NCI-H187 treated with DMSO at 0.1 percent for 48 hours (cell line): ENCODE measurements at places on chromosomes 11 and 22.

DNA sequence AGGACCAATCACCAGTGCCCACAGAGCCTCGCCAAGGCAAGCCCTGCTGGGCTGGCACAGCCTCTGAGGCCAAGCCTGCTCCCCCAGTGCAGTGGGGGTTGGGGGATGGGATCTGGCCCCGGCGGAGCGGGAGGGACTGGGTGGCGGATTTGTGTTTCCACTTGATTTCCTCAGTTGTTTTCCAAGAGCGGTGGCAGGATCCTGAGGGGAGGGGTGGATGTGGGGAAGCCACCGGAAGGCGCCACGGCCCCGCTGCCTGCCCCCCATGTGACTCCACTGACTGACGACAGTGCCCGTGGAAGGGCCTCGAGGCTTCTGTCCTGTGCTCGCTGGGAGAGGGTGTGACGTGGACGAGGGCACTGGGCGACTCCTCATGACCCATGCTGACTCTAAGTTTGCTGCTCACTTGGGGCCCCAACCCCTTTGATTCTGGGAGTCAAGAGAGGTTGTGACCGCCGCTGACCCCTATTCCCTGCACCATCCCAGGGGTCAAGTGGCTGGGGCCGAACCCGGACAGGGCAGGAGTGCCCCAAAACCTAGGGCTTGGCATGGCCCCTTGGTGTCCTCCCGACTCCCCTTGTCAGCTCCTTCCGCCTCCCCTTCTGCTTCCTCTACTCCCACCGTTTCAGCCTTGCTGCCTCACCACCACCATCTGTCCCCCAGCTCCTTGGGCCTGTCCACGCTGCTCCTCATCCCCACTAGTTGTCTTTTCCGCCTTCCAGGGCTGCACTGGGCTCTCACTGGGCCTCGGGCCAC is 23.5 kb upstream of the PICK1 start:
- DNase-seq, result no peak

DNA sequence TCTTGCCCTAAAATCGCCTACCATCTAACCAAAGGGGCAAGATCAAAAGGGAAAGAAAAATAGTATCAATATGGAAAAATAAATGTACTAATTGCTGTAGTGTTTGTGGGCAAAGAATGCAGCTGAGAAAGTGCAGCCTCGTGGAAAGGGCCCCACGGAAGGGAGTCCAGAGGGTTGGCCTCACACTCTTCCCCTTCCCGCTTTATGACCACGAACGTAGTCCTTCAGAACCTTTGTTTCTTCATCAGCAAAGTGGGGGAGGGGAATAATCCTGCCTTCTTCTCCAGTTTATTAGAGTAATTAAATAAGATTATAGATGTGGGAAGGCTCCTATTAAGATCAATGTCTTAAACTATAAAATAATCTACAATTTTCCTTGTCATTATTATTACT is 41.0 kb downstream of the FLI1 start:
- DNase-seq, result no peak

- DNase-seq, result no peak
Measured at GRCh38 chr22:42937164-42937843, 77.6 kb downstream of the PACSIN2 start.

- no peak for DNase-seq
Measured at GRCh38 chr22:20542736-20543135, 35.3 kb downstream of the MED15 start.

- DNase-seq, result no peak
Measured at GRCh38 chr22:23233752-23234408, 53.6 kb downstream of the BCR start.

GRCh38 chr11:14942745-14943144 is 29.4 kb downstream of the CALCA start:
- no peak for DNase-seq

DNA sequence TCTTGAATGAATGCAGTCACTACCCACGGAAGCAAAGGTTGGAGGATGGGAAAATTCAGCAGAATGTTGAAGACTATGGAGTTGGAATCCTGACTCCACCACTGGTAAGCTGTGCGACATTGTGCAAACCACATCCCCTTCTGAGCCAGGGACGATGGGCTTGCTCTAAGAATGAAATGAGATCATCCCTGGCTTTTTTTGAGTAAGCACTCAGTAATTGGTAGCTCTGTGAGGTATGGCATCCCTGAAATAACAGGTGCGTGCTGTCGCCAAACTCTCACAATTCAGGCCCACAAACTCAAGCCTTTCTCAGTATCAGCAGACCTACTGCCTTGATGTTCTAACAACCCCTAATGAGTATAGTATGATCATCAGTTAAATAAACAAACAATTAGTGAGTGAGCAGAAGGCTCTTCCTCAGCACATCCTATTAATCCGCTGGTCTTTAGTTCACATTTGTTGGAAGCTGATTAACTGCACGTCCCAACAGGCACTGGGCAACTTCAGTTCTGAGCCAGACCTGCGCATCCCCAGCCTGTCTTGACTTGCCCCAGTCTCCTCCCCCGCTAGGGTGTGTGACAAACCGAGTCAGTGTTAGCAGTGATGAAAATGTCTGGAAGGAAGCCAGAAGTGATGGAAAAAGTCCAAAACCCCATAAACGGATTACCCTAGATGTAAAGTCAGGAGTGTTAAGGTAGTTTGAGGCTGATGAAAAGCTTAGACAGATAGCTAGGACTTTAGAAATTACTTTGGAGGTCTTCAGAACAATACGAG is 235.5 kb downstream of the GRIK4 start:
- DNase-seq, result peak; percentile 10

GRCh38 chr11:63694596-63694995 is 13.3 kb downstream of the RTN3 start:
- DNase-seq, result no peak

- DNase-seq, result no peak
Measured at GRCh38 chr11:6931146-6931713, 5.0 kb downstream of the ZNF215 start.
